ENCODE measurements at places on chromosomes 5 and 9.

DNA sequence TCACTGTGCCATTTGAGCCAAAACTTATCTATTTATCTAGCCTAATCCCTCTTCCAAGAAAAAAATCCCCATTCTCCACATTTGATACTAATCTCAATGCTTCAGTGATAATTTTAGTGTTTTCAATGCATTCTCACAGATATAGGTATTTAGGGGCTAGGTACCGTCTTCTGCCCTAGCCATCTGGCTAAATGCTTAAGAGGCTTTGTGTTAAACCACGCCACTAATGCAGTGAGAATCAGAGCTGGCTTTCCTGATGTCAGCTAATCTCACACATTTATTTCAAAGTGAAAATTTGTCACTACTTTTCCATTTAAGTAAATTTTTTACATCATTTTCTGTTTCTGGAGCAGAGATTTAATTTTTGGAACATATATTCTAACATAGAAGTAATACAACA lies 479.7 kb downstream of the MAN2A1 start:
- no peak for DNase-seq

GRCh38 chr9:18184401-18184800 lies 289.6 kb upstream of the ADAMTSL1 start:
- DNase-seq: no peak

DNA sequence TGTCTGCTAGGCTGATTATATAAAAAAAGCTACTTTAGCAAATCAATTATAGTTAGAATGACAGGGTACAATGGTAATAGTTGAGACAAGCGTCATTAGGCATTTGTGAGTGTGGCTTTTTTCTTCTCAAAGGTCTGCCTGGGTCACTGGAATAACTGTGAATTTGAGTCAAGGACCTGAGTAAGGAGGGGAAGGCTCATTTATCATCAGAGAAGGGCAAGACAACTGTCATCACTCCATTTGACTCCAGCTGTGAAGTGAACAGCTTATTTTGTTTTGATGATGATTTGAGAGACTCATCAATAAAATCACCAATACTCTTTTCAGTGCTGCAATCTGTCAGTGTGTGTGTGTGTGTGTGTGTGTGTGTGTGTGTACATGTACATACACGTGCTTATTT lies 118.6 kb downstream of the MAT2B start:
- no peak for DNase-seq

DNA sequence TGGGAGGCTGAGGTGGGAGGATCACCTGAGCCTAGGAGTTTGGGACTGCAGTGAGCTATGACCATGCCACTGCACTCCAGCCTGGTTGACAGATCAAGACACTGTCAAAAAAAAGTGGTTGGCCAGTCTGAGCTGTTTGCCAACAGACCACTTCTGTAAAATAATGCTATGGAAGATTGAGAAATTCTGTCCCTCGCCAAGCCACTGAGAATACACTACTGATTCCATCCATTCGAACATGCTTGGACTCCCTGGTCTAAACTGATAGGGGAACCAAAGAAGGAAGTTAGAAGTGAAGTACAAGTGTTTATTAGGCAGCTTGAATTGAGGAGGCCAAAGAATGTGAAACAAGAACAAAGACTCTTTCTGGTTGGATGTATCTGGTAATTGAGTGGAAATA lies 27.2 kb downstream of the ENC1 start:
- no peak for DNase-seq

- DNase-seq: no peak
Observed at GRCh38 chr5:87735923-87736322, 323.2 kb upstream of the CCNH start.

GRCh38 chr9:135343837-135344522 lies 135.6 kb upstream of the PPP1R26 start:
- peak; percentile 30 for DNase-seq
